ENCODE measurements at places on chromosomes 5 and 9.

- peak; percentile 68 for DNase-seq
Observed at GRCh38 chr9:25677301-25678146, 720 bp downstream of the TUSC1 start.

DNA sequence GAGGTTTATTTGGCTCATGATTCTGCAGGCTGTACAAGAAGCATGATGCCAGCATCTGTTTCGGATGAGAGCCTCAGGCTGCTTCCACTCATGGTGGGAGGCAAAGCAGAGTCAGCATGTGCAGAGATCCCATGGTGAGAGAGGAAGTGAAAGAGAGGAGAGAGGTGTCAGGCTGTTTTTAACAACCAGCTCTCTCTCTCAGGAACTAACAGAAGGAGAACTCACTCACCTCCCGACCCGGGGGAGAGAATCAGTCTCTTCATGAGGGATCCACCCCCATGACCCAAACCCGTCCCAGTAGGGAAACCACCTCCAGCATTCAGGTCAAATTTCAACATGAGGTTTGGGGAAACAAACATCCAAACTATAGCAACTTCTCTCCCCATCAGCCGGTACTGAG is 187.7 kb downstream of the ENC1 start:
- DNase-seq = no peak

- no peak for DNase-seq
Observed at GRCh38 chr9:14135421-14135820, 178.5 kb downstream of the NFIB start.

DNA sequence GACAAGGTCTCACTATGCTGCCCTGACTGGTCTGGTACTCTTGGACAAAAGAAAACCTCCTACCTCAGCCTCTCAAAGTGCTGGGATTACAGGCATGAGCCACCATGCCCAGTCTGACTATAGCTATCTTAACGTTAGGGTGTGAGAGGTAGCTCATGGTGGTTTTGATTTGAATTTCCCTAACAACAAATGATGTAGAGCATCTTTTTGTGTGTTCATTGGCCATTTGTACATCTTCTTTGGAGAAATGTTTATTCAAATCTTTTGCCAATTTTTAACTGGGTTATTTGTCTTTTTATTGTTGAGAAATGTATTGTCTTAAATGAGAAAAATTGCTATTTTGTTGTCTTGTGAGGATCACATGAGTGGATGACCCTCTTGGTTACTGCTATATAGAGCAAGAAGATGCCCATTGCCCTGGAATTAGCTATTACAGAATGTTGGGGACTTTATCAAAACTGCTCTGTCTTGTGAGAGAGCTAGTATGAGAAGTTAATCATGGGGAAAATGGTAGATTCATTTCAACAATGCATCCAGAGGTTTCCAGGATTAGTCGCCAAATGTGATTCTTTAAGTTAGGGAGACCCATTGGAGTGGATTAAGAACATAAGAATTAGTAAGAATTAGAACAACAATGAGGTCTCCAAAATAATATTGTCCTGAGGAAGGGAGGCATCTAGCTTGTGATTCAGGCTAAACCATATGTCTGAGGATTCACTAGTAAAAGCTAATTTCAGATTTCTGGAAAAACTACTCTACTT is 124.3 kb upstream of the MOCS2 start:
- DNase-seq = no peak

DNA sequence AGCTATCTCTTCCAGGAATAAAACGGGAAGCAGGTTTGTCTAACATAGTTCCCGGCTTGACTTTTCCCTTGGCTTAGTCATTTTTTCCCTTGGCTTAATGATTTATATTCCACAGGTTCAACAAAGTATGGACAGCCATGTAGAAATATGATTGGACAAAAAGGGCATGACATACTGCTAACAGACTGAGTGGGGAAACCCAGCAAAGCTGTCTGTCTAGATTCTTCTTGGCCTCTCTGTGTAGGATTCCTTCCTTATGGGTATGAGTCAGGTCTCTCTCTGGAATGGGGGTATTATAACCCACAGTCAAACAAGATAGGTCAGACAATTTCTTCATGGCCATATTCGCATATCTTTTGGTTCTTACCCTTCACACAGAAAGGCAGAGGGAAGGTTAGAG is 5.7 kb upstream of the MTAP start:
- DNase-seq = no peak

GRCh38 chr9:99748266-99748665 is 73.4 kb upstream of the NR4A3 start:
- no peak for DNase-seq

GRCh38 chr5:90020575-90021538 is 388.7 kb downstream of the CETN3 start:
- DNase-seq = no peak

DNA sequence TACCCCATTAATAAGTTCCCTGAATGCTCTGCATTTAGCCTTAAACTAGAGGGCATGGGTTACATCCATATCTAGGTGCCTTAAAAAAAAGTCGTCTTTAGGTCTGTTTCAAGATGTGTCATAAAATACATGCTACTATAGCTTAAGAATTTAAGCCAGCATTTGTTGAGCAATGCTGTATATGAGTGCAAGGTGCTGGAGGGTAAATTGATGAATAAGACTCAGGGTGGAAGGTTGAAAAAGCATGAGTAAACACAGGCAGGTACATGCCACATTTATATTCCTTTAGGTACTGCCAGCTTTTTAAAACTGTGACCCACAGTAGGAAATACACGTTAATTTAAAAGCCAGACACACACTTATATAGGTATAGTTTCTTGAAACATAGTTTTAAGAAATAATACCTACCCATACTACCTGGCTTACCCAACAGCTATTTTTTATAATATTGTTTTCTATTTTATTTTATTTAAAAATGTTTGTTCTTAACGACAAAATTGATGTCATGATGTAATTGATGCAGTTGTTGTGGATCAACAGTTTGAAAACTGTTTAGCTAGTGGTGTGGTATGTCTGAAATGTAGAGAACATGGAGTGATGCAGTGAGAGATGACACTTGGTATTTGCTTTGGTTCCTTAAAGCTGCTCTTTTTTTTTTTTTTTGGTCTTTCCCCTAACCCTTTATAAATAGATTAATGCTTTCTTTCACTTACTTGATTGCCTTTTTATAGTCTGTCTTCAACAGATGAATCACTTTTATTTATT is 3.9 kb downstream of the HMGCR start:
- no peak for DNase-seq

DNA sequence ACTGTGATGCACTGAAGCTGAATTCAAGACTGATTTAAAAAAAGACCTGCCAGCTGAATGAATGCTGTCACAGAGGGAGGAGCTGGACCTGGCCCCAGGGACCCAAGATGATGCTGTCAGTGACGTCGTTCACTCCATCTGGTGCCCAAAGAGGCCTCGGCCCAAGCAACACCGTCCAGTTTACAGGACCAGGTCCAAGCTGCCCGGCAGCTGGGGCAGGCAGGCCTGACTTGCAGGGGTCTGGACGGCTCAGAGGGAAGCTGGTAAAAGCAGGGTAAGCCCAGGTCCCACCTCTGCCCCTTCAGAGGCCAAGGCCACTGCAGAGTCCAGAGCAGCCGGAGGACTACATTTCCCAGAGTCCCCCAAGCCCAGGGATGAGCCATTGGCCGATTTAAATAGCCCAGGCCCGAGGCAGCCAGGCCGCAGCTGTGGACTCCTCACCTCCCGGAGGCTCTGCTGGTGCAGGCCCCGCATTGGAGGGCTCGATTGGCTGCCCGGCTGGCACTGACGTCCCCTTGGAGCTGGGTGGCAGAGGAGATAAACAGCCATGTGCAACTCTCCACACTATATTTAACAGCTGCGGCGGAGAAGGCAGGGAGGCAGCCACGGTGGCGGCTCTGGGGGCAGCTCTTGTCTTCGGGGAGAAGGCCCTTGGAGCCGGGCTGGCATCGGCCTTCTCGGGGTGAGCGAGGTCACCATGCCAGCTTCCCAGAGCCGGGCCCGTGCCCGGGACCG is at the start of gene PLPP7:
PLPP7 (plus strand) TSS at position 423 of the 735 bp plus-strand sequence; CDS start at position 698, 275 bp downstream.
- peak; percentile 76 for DNase-seq

DNA sequence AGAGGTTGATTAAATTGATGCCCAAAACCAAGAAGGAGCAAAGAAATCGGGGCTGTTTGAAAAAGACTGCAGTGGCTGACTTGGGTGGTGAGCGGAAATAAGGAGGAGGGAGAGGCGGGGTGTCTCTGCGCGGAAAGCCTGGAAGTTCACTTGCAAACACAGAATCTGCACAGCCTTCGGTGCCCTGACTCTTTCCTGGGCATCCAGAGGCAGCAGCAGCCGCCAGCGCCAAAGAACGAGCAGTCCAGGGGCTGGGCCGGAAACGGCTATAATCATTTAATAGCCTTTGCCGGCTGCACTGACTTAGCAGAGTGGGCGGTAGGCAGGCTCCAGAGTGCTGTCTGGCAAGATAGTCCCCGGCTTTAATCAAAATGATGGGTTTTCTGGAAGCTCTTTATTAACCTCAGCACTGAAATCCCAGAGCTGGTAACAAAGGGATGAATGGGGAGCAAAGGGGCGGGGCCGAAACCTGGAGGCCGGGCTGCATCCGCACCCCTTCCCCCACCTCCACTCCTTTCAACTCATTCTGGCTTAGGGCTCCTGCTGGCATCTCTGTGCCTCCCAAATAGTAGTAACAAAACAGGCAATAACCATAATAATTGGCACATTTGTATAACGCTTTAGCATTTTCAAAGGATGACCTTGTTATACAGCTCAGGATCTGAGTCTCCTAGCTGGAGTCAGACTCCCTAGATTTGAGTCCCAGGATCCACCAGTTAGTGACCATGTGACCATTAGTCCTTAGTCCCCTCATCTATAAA is 35.7 kb downstream of the PCDHAC2 start:
- no peak for DNase-seq

DNA sequence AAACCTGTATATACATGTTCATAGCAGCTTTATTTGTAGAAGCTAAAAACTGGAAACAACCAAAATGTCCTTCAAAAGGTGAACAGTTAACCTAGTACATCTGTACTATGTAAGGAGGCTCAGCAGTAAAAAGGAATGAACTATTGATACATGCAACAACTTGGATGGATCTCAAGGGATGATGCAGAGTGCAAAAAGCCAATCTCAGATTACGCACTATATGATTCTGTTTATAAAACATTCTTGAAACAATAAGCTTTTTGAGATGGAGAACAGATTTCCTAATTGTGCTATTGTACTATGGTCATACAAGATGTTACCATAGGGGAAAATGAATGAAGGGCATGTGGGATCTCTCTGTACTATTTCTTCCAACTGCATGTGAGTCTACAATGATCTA is 88.9 kb downstream of the PAM start:
- DNase-seq = no peak

DNA sequence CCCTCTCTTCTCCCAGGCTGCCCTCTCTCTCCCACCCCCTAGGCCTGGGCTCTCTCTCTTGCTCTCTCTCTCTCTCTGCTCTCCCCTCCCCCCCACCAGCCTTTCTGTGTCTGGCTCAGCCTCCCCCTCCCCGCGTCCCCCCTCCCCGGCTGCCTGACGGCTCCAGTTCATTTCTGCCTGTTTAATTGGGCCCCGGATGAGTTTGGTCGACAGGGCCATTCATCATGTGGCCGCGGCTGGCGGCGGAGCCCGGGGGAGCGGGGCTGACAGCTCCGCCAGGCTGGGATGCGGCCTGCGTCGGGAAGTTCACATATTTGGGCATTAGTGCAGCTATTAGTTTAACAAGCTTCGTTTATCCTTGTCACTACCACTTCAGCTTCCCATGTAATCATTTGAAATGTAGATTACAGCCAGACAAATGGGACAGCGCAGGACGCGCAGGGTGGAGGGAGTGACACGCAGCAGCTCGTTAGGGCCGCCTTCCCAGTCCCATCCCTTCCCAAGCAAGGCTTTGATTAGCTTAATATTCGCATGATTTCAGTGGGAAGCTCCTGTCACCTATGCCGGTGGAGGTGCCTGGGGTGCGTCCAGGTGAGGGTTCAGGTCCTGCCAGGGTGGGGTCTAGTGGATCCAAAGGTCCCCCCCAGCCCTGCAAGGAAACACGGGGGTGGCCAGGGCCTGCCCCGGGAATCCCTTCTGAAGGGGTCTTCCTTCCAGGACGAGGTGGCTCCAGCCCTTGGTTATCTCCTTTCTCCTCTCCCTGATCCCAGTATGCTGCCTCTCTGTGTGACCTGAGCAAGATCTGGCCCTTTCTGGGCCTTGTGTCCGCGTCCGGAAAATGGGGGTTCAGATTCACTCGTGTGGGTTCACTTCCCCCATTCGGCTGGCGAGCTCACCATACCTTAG is 214.8 kb downstream of the PAX5 start:
- DNase-seq = no peak

- no peak for DNase-seq
Observed at GRCh38 chr9:113042884-113043657, 13.5 kb downstream of the ZFP37 start.

- DNase-seq = no peak
Observed at GRCh38 chr5:14251733-14252132, 108.6 kb downstream of the TRIO start.

DNA sequence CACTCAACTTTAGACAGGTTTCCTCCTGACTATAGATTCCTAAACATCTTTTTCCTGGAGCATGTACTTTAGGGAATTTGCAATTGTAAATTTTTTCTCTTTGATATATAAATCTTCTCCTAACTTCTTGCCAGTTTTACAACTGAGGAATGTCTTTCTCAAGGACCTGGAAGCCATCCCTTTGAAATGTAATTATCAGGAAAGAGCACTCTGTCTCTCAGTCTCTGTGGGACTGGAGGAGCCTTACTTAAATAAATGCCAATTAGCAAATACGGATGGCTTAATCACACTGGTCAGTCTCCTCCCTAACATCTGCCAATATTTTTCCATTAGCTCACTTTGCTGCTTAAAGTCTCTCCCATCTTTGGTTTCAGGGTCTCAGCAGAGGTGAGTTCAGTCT is 344.3 kb upstream of the ARRDC3 start:
- DNase-seq = no peak

GRCh38 chr5:65861830-65862241 is 64.5 kb upstream of the ERBIN start:
- no peak for DNase-seq

DNA sequence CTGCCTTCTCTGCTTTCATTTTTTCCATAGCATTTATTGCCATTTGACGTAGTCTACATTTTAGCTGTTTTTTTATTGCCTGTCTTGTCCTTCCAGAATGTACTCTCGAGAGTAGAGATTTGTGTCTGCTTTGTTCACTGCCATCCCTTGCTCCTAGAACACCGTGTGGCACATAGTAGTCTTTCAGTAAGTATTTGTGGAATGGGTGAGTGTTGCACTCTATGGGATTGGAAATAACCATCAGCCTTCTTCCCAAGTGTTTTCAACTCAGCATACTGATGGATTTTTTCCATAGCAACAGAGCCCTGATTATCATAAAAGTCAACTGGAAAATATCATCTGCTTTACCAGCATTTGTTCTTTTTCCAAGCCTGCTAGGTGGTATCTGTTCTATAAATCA is 462.6 kb downstream of the ENC1 start:
- DNase-seq = no peak

- no peak for DNase-seq
Observed at GRCh38 chr5:132267166-132267739, 9.8 kb downstream of the PDLIM4 start.

All from C1 segment of cervical spinal cord (tissue), 14 donors.